Kidney (tissue), 22 donors: ENCODE measurements at places on chromosomes 1 and 21.

- DNase-seq = peak; percentile 85
Observed at GRCh38 chr1:33367485-33368405, 46.8 kb upstream of the A3GALT2 start.

DNA sequence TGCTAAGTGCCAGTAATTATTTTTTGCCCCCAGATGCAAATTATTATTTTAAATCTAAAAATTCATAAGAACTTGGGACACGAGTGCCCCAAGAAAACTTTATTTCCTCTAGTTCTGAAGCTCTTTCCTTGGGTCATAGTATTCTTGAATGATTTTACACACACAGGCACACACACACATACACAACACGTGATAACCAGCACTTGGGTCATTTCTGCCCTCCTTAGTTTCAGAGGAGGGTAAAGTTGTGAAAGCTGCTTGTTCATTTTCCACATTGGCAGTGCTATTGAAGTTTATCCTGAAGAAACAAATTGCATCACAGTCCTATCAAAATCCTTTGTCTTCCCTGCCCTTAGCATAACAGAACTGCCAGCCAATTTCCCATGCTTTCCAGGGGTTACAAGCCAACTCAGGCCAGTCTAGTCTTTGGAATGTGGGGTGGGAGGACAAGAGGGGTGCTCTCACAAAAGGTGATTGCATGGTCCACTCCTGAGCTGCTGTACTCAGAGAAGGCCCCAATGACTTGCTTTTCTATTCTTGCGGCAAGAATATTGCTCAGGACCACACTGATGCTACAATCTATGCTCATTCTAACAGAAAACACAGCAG is 98.5 kb upstream of the POGK start:
- DNase-seq = no peak

DNA sequence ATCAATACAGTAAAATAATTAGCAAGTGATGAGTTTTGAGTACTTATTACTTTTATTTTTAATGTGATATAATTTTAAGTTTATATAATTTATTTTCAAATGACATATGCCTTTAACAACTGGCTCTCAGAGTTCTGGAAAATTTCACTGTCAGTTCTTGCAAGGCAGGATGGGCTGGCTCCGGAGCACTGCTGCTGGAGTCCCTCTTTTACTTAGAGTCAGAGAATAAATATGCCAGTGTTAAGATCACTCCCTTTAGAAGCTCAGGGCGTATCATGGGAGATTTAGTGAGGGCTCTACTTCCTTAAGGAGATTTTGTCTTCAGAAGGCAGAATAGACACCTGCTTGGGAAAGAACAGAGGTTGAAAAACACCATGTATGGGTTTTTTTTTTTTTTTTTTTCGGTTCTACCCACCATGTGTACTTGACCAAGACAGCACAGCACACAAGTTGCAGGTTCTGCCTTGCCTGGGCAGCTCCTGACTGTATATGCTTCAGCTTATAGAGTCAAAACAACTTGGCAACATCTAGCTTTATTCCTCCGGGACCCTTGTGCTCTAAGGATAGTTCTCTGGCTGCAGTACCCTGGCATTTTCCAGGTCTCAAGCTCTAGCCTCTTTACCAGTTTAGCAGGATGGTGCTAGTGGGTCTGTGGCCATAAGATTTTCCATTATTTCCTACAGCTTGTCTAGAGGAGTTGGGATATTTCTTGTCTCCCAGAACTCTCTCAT is 29.7 kb upstream of the FMOD start:
- DNase-seq = no peak

DNA sequence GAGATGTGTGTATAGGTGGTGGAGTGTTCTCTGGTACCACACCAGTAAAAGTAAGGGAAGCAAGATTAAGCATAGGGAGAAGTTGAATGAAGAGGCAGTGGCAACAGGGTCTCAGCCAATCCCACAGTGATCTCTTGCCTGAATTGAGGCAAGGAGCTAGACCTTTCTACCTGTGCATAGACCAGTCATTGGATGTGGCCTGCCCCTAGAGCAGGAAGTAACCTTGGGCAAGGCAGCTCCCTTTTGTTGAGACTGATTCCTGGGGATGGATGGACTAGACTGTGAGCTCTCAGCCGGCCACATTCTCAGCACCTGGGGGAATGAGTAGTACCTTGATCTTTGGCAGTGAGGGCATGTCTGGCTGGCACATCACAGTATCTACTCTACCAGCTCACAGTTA is 6.4 kb downstream of the USP16 start:
- DNase-seq = no peak

DNA sequence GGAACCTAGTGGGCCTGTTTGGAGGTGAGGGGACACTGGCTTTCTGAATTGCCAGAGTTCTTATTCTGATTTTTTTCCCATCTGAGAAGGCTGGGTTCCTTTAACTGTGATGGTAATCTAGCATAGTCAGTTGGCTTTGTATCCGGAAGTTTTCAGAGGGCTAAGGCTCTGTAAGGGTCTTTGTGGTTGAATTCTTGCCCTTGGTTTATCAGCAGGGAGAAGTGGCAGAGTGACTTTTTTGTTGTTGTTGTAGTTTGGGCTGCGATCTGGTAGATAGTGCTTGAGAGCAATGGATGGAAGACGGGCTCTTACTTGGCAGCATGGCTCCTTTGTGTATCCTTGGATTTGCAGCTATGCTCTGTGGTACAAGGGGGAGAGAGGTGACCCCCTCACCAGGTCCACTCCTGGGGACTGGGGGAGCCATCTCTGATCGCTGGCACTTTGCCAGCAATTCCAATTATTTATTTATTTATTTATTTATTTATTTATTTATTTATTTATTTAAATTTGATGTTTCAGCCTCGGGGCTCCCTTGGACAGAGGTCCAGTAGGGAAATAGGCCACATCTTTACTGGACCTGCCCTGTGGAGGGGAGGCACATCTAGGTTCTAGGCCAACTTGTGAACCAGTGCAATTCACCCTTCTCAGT is 18.5 kb downstream of the TCP10L start:
- no peak for DNase-seq

DNA sequence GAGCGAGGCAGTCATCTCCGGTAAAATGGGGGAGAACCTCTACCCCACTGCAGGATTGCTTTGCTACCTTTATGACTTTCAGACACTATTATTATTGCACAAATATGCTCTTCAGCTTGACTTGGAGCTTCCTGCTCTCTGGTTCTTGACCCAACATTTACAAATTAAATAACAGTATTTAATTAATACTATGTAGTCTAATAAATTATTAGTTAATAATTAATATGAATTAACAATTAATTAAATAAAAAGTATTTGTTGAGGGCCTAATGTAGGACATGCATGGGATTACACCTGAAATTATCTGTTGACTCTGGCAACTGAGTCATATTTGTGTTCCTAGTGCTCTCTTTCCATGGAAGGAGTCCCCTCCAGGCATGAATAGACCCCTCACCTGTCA is 359.9 kb downstream of the SIPA1L2 start:
- DNase-seq = no peak

DNA sequence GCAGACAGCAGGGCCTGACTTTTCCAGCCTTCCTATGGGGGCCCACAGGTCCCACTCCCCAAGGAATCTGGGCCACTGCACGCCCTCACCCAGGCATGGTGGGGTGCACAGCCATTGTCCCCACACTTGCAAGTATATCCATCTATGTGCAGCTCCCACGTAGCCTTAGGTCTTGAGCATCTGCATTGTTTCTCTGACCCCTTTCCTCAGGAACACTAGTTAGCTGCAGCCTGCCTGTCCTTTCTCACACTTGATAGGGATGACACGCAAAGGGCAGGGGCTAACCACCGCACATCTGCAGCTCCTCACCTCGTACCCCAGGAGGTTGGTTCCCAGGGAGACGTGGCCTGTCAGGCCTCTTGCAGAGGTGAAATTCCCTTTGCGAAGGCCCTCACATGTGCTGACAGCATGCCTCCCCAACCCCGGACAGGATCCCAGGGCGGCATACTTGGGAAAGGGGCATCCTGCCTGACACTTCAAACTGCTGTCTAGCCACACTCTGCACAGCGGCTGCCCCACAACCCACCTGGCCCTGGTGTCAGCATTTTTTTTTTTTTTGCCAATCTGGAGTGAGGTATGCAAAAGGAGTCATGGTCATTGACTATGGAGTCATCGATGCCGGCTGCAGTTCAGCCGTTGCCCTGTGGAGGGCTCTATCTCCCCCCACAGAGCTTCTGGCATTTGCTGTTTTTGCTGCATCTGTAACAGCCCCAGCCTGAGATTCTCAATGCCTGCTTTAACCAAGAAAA is 5.0 kb downstream of the JMJD4 start:
- DNase-seq = peak; percentile 54
